ENCODE measurements at places on chromosomes 2 and 18.

GRCh38 chr2:153940511-153940910 is 68.8 kb downstream of the GALNT13 start:
- no peak for DNase-seq

- DNase-seq = no peak
These were observed 54.2 kb upstream of the ADAM23 start for GRCh38 chr2:206389164-206389563.

DNA sequence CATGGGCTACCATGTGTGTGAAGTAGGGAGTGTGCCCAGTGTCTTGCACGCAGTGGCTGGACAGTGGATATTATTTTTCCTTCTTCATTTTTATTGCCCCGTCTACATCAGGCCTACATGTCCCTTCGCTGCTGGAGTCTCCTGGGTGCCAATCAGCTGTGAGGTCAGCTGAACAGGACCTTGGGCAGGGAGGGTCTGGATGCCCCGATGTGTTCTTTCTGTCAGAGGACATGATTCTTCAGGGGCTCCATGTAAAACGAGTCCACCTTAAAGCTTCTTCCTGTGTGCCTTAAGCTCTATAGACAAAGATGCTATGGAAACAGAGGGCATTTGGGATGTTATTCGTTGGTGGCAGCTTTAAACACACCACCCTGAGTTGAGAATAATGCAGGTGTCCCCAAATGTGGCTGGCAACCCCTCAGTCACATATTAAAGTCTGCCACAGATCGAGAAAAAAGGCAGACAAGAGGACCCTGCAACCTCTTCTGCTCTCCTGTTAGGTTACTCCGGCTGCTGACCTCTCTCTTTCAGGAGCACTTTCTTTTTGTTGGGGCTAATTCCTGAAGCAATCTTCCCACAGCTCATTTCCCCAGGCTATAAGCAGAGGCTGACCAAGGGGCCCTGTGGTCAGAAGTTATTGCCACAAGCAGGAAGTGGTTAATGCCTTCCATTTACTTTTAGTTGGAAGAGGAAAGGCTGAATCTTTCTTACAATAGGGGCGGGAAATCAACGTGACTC is 20.0 kb downstream of the GREB1 start:
- DNase-seq = no peak

DNA sequence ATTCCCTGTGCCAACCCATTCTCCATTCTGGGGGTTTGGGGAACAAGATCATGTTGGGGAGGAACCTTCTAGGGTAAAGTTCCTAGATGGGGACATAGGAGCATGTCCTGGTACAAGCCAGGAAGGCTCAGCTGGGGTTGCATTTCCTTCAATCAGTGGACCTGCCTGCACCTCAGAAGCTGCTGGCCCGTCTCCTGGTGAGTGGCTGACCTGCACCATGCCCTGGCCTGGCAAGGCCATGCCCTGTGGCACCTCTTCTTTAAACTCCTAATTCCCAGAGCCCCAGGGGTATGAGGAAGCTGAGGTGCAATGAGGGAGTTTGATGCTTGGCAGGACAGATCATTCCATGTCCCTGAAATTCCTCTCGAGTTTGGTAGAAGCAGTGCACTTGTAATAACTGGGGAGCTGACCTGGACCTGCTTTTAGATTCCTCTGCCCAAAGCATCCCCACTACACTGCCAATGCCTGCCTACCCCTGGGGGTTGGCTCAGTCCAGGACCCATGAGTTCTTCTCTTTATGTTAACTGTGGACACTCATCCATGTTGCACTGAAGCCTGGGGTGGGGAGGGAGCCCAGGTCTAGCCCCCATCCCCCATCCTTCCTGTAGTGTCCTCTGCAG is 25.3 kb downstream of the MROH2A start:
- no peak for DNase-seq

- DNase-seq = no peak
These were observed 261.4 kb upstream of the KCNJ3 start for GRCh38 chr2:154437104-154437503.

- DNase-seq = no peak
These were observed 2.0 kb downstream of the LYPD6B start for GRCh38 chr2:149040451-149040850.

DNA sequence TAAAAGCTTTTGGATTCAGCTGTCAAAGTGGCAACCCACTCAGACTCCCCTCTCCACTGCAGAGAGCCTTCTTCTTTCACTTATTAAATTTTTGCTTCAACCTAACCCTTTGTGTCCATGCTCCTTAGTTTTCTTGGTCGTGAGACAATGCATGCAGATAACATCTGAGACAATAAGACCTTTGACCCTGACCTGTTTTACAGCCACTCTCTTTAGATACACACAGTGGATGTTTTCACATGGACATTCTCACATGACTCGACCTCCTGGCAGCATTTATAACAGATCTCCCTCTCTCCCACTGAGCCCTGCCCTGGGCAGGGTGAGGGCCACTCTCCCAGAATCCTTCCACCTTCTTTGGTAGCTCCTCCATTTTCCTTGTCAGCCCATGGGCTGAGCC is 30.4 kb upstream of the IL36G start:
- DNase-seq = no peak

GRCh38 chr2:145919477-145919876 is 1399.6 kb upstream of the ZEB2 start:
- DNase-seq = no peak

- no peak for DNase-seq
These were observed 10.2 kb downstream of the CERS6 start for GRCh38 chr2:168466190-168466737.

GRCh38 chr2:226971084-226971483 is 135.2 kb downstream of the RHBDD1 start:
- DNase-seq = no peak

DNA sequence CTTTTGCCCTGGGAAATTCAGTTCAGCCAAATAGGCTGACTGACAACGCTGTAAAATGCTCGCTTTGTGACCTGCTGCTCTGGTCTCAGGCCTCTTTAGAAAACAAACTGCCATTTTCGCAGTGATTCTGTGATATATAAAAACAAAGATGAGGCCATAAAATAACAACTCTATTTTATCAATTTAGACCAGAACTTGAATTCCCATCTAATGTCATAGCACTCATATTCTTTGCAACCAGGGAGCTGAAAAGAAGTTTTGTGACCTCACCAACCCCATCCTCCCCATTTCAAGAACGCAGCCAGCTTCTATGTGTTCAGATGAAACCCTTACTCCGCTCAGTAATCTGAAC is 40.3 kb downstream of the TCF4 start:
- no peak for DNase-seq

- DNase-seq = no peak
These were observed 9.0 kb downstream of the EMX1 start for GRCh38 chr2:72926368-72926767.

DNA sequence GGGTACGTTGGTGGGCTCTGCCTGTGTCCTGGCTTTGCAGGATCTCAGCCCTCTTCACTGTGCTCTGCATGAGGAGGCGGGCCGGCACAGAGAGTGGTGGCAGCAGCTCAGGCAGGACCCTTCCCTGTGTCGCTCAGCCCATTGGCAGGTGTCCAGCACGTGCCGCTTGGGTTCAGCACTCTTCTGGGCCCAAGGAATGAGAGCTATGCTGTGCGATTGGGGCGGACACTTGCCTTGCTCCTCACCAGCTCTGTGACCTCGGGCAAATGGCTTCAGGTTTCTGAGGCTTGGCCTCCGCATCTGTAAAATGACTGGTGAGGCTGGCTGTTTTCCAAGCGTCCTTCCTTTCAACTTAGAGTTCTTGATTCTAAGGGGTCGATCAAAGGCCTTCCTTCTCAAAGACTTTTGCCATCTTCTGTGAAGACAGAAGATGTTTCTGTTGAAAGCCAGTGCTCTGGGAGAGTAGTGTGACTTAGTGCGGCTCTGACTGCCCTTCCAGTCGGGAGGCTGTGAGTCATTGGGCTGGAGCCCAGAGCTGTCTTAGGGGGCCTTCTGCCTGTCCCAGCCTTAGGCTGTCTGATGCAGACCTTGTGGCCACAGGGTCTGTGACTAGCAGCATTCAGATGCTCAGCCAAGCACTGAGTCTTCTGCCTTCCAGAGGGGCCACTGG is 35.6 kb downstream of the GLI2 start:
- DNase-seq = no peak

- no peak for DNase-seq
These were observed 54.2 kb downstream of the PDE1A start for GRCh38 chr2:182372661-182373060.

- DNase-seq = no peak
These were observed 318.8 kb downstream of the RND3 start for GRCh38 chr2:150168595-150169236.

DNA sequence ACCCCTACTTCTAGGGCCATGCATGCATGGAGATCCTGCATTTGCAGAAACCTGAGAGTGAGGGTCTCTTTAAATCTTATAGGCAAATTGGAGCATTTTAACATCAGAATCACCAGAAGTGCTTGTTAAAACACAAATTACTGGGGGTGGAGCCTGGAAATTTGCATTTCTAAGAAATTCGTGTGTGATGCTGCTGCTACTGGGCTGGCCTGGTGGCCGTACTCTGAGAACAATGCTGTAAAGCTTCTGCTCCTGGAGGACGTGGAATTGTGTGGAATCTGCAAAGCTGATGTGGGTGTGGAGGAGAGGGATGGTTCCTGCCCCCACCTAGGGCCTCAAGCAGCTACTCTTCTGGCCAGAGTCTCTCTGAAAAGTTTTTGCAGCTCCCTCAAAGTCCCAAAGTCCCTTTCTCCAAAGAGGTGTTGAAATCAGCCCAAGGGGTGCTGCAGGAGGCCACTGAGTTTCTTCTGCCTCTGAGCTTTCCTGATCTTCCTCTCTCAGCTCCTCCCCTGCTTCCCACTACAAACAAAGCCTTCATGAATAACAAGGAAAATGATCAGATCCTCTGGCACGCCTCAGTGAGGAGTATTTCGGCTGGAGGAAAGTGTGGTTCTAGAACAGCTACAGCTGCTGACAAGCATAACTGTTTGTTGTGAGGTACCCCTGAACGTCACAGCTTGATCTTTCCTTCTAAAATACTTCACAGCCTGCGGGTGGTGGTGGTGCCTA is 508.3 kb downstream of the CNTNAP5 start:
- DNase-seq = no peak

All from NCI-H2029 treated with DMSO at 0.1 percent for 48 hours (cell line).